ENCODE measurements at places on chromosomes 13 and 19.

DNA sequence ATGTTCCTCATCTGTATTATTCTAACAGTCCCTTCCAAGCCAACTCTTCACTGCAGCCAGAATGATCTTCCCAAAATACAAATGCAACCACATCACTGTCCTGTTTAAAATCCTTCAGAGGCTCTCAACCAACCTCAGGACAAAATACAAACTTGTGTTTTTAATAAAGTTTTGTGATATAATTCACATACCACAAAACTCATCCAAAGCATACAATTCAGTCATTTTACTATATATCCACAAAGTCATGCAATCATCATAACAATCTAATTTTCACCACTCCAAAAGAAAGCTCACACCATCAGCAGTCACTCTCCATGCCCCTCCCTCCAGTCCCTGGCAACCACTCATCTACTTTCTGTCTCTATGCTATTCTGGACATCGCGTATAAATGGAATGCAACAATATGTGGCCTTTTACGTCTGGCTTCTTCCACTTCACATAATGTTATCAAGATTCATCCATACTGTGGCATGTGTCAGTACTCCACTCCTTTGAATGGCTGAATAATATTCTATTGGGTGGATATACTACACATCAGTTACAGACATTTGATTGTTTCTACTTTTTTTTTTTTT lies 81.7 kb upstream of the DOCK9 start:
- DNase-seq: no peak
- H3K4me1 ChIP-seq: no peaks in the 10 kb centered on the region
- H3K27me3 ChIP-seq: no peaks in the 10 kb centered on the region

- no peaks in the 10 kb centered on the region for H3K36me3 ChIP-seq
- no peak for DNase-seq
- no peak overlapping the region for H3K27ac ChIP-seq
- no peaks in the 10 kb centered on the region for H3K4me1 ChIP-seq
- no peaks in the 10 kb centered on the region for H3K27me3 ChIP-seq
Measured at GRCh38 chr13:41954226-41954625, 6.7 kb downstream of the VWA8 start.

GRCh38 chr13:31223640-31224039 lies 23.9 kb downstream of the B3GLCT start:
- no peaks in the 10 kb centered on the region for H3K27me3 ChIP-seq
- no peak overlapping the region for H3K27ac ChIP-seq
- DNase-seq: no peak
- H3K4me1 ChIP-seq: peaks cover 2% of the 10 kb centered on the region
- H3K4me3 ChIP-seq: no peak overlapping the region

- no peak overlapping the region for H3K27ac ChIP-seq
- no peaks in the 10 kb centered on the region for H3K4me1 ChIP-seq
- H3K4me3 ChIP-seq: no peak overlapping the region
- H3K27me3 ChIP-seq: no peaks in the 10 kb centered on the region
Measured at GRCh38 chr13:41017159-41017558, 2.0 kb downstream of the ELF1 start.

- no peak overlapping the region for H3K4me3 ChIP-seq
- no peaks in the 10 kb centered on the region for H3K36me3 ChIP-seq
- H3K27ac ChIP-seq: no peak overlapping the region
Measured at GRCh38 chr13:38635030-38635429, 51.8 kb upstream of the FREM2 start.

- peak overlapping the region; percentile 89 for H3K4me3 ChIP-seq
- H3K27me3 ChIP-seq: no peaks in the 10 kb centered on the region
- H3K27ac ChIP-seq: peak overlapping the region; percentile 55
- no peaks in the 10 kb centered on the region for H3K4me1 ChIP-seq
Measured at GRCh38 chr19:23394511-23394910, 760 bp downstream of the ZNF91 start.

- no peak for DNase-seq
- H3K27me3 ChIP-seq: peaks cover 18% of the 10 kb centered on the region
- no peak overlapping the region for H3K4me3 ChIP-seq
- no peak overlapping the region for H3K27ac ChIP-seq
- H3K36me3 ChIP-seq: no peaks in the 10 kb centered on the region
- H3K4me1 ChIP-seq: 0 out of 2 replicates have a peak, but pooled peaks cover 5% of the 10 kb centered on the region
Measured at GRCh38 chr13:33353210-33353609, 67.7 kb upstream of the STARD13 start.

- no peak overlapping the region for H3K4me3 ChIP-seq
- H3K27me3 ChIP-seq: no peaks in the 10 kb centered on the region
- no peak for DNase-seq
- no peaks in the 10 kb centered on the region for H3K4me1 ChIP-seq
Measured at GRCh38 chr13:91632086-91632485, 233.7 kb downstream of the GPC5 start.

DNA sequence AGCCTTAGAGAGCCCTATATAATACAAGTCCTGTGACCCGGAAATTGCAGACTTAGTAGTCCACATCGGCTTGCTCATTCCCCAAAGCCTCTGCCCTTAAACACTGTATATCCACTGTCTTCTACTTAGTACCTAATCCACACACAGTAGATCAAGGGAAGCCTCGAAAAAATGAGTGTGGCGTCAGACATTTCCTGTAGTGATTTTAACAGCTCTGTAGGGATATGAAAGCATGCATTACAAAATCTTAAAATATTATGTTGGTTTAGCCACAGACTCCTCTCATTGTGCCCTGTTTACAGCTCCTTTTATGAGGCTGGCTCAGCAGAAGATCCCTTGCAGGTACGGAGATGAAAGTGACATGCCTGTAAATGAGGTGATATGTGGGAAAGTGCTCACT lies 416.3 kb downstream of the LIG4 start:
- no peaks in the 10 kb centered on the region for H3K36me3 ChIP-seq
- peaks cover 2% of the 10 kb centered on the region for H3K4me1 ChIP-seq
- no peaks in the 10 kb centered on the region for H3K27me3 ChIP-seq
- H3K4me3 ChIP-seq: no peak overlapping the region
- no peak for DNase-seq

- no peaks in the 10 kb centered on the region for H3K27me3 ChIP-seq
- DNase-seq: peak; percentile 84
- no peak within 1 kb of the TSS for H3K27ac ChIP-seq
- H3K36me3 ChIP-seq: 0 out of 2 replicates have a peak, but pooled peaks cover 4% of the 10 kb centered on the region
- peaks cover 4% of the 10 kb centered on the region for H3K4me1 ChIP-seq
- H3K4me3 ChIP-seq: peak within 1 kb of the TSS; percentile 69
Measured at GRCh38 chr19:44777715-44778347, at the start of gene CBLC. CBLC (plus strand) TSS chr19:44777890; CDS start chr19:44777932, 42 bp downstream.

GRCh38 chr13:25659091-25659795 lies 287.5 kb downstream of the ATP8A2 start:
- H3K4me3 ChIP-seq: no peak overlapping the region
- H3K27me3 ChIP-seq: no peaks in the 10 kb centered on the region
- H3K27ac ChIP-seq: no peak overlapping the region
- H3K4me1 ChIP-seq: peaks cover 5% of the 10 kb centered on the region
- H3K36me3 ChIP-seq: no peaks in the 10 kb centered on the region

DNA sequence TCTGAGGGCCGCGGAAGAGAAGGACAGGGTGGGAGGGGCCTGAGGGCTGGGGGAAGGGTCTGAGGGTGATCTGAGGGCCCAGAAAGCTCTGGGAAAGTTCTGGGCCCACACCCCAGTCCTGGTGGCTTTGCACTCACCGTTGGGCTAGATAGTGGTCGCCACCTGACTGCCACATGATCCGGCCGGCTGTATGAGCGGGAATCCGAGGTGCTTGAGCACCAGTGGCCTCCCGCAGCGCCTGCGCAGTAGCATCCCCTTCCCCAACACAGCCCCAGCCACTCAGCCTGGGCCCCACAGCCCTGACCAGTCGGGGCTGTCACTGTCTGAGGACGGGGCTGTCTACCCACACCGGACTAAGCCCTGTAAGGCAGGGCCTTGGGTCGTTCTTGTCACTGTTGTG lies 15.0 kb downstream of the PRODH2 start:
- DNase-seq: no peak
- no peaks in the 10 kb centered on the region for H3K36me3 ChIP-seq
- peaks cover 6% of the 10 kb centered on the region for H3K27me3 ChIP-seq
- H3K4me1 ChIP-seq: no peaks in the 10 kb centered on the region
- H3K27ac ChIP-seq: no peak overlapping the region

- H3K27me3 ChIP-seq: no peaks in the 10 kb centered on the region
- H3K4me1 ChIP-seq: no peaks in the 10 kb centered on the region
- peaks cover 33% of the 10 kb centered on the region for H3K36me3 ChIP-seq
- no peak for DNase-seq
- no peak overlapping the region for H3K4me3 ChIP-seq
- no peak overlapping the region for H3K27ac ChIP-seq
Measured at GRCh38 chr19:3959766-3960131, 11.2 kb downstream of the DAPK3 start.

GRCh38 chr19:17302391-17303166 lies 646 bp downstream of the ABHD8 start:
- H3K36me3 ChIP-seq: peaks cover 16% of the 10 kb centered on the region
- peak; percentile 73 for DNase-seq
- H3K4me1 ChIP-seq: peaks cover 12% of the 10 kb centered on the region
- no peaks in the 10 kb centered on the region for H3K27me3 ChIP-seq
- peak overlapping the region; percentile 56 for H3K4me3 ChIP-seq
- no peak overlapping the region for H3K27ac ChIP-seq

DNA sequence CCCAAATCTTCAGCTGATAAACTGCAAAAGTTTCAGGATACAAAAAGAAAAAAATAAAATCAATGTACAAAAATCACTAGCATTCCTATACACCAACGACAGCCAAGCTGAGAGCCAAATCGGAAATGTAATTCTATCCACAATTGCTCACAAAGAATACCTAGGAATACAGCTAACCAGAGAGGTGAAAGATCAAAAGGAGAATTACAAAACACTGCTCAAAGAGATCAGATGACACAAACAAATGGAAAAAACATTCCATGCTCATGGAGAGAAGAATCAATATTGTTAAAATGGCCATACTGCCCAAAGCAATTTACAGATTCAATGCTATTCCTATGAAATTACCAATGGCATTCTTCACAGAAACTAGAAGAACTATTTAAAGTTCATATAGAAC lies 29.5 kb downstream of the NLRP11 start:
- no peaks in the 10 kb centered on the region for H3K4me1 ChIP-seq
- DNase-seq: no peak
- no peak overlapping the region for H3K4me3 ChIP-seq

- DNase-seq: peak; percentile 43
- H3K36me3 ChIP-seq: no peaks in the 10 kb centered on the region
- no peaks in the 10 kb centered on the region for H3K27me3 ChIP-seq
- peak overlapping the region; percentile 27 for H3K4me3 ChIP-seq
- H3K4me1 ChIP-seq: peaks cover 12% of the 10 kb centered on the region
Measured at GRCh38 chr13:30053939-30054338, 203.5 kb upstream of the UBL3 start.

DNA sequence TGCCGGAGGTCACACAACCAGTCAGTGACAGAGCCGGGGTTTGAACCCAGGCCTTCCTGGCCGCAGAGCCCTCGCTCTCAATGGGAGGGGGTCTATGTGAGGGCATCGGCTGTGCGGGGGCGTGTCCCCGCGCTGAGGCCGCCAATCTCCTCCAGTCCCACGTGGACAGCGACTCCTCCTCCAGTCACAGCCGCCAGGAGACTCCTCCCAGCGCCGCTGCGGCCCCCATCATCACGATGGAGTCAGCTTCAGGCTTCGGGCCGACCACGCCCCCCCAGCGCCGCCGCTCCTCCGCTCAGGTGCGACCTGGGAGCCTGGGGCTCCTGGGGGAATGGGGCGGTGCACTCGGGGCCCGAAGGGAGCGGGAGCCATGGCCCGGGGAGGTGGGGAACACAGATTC lies 6.0 kb downstream of the SPRED3 start:
- H3K27me3 ChIP-seq: peaks cover 20% of the 10 kb centered on the region
- H3K27ac ChIP-seq: no peak overlapping the region
- DNase-seq: peak; percentile 95
- H3K4me1 ChIP-seq: peaks cover 6% of the 10 kb centered on the region
- 0 out of 2 replicates have a peak, but pooled peaks cover 7% of the 10 kb centered on the region for H3K36me3 ChIP-seq

DNA sequence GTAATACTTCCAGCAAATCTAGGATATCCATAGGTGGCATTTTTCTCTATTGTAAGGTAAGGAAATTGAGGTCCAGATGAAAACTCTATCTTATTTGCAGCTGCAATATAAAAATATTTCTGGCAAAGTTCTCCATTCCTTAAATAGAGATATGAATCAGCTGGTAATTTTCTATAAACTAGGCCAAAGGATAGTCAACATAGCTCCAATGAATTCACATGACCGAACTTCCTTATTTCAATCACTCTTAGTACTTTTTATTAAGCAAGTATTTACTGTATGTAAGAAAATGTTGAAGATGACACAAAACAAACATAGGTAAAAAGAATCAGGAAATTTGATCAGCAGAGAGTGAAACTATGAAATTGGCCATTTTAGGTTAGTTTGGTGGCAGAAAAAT lies 13.0 kb upstream of the LCP1 start:
- no peaks in the 10 kb centered on the region for H3K36me3 ChIP-seq
- DNase-seq: no peak
- no peaks in the 10 kb centered on the region for H3K27me3 ChIP-seq
- H3K27ac ChIP-seq: no peak overlapping the region
- H3K4me1 ChIP-seq: no peaks in the 10 kb centered on the region

DNA sequence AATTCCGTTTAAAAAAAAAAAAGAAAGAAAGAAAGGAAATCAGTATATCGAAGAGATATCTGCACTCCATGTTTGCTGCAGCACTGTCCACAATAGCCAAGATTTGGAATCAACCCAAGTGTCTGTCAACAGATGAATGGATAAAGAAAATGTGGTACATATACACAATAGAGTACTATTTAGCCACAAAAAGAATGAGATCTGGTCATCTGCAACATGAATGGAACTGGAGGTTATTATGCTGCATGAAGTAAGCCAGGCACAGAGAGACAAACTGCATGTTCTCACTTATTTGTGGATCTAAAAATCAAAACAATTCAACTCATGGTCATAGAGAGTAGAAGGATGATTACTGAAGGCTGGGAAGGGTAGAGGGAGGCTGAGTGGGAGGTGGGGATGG lies 16.3 kb downstream of the ZNF565 start:
- no peak overlapping the region for H3K4me3 ChIP-seq
- no peaks in the 10 kb centered on the region for H3K4me1 ChIP-seq
- no peak overlapping the region for H3K27ac ChIP-seq

GRCh38 chr19:40253611-40254092 lies 27.2 kb upstream of the CCNP start:
- no peak for DNase-seq
- peaks cover 10% of the 10 kb centered on the region for H3K36me3 ChIP-seq
- H3K4me1 ChIP-seq: peaks cover 5% of the 10 kb centered on the region
- no peak overlapping the region for H3K4me3 ChIP-seq
- no peak overlapping the region for H3K27ac ChIP-seq
- no peaks in the 10 kb centered on the region for H3K27me3 ChIP-seq

All from H1 (cell line).